WTC11 (cell line): ENCODE measurements at places on chromosomes 4 and X.

DNA sequence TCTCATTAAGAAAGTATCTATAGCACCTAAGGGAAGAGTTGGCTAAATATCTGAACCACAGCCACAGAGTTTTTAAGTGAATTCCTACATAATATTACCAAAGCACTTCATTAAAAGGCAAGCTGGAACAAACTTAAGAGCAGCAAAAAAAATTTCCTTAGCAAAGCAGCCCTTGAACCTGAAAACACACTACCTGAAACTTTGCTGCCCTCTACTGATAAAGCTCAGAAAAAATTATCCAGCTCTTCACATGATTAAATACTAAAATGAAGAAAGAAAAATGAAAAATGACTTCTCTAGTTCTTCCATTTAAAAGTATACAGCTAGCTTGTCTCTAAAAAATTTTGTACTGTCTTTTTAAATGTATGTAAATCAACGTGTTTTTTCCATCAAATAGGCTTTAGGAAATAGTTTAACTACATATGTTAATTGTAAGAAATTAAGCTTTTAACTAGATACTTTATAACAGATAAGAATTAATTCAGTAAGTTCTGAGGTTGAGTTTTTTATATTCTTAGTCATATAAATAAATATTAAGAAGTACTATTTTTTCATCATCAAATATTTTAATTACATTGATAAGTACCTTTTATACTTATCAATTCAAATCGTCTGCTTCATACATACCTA, 156.1 kb downstream of the STPG2 start:
- no peak for DNase-seq

DNA sequence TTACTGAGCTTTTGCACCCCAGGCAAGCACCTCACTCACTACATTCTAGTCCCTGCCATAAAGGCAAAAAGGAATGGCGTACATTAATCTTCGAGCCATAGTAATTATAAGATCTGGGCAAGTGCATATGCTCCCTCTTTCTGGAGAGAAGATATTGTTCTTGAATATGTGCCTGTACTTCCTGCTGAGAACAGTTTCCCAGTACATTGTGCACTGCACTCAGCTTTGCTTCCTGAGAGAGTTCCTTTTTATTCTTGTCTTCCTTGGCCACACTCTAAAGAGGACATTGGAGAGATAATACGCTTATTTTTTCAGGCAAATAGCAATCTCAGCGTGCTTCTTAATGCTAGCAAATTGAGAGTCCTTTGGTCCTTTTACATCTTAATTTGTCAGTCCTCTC, 909.0 kb upstream of the PCDH10 start:
- no peak for DNase-seq

GRCh38 chr4:142776026-142776425, 70.1 kb downstream of the INPP4B start:
- DNase-seq: no peak

GRCh38 chrX:137032341-137032694, 1.5 kb downstream of the GPR101 start:
- DNase-seq: no peak

GRCh38 chr4:175807547-175807946, 4.5 kb downstream of the GPM6A start:
- no peak for DNase-seq

DNA sequence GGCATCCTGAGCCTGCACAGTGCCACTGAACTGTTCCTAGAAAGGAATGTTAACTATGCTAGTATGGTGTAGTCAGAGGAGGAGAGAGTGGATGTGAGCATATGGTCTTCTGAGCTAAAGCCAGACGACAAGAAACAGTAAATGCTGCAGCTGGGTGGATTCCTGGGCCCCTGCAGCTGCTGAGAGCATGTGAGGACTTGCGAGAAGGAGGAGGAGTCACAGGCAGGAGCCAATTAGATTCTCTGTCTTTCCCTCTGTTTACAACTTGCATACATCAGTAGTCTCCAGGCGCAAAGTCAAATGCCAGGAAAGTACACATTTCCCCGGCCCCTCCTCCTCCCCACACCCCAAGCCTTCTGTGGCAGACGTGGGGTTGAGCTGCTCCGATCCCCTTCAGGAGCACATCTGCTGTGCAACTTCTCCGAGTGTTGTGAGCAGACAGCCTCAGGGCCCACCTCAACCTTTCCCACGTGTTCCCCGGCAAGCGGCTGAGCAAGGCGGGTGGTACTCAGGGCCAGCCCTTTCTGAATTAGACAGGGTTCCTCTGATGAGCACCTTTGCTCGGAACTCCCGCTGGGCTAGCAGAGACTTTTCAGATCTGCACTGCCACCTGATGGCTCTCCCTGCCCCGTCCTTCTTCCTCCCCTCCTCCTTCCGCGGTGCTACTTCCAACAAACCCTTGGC, 108.7 kb upstream of the ATP6AP2 start:
- peak; percentile 32 for DNase-seq

- DNase-seq: no peak
Measured at GRCh38 chrX:24672701-24673190, 21.0 kb upstream of the POLA1 start.

- peak; percentile 15 for DNase-seq
Measured at GRCh38 chrX:135923353-135923752, 29.8 kb downstream of the SAGE1 start.

DNA sequence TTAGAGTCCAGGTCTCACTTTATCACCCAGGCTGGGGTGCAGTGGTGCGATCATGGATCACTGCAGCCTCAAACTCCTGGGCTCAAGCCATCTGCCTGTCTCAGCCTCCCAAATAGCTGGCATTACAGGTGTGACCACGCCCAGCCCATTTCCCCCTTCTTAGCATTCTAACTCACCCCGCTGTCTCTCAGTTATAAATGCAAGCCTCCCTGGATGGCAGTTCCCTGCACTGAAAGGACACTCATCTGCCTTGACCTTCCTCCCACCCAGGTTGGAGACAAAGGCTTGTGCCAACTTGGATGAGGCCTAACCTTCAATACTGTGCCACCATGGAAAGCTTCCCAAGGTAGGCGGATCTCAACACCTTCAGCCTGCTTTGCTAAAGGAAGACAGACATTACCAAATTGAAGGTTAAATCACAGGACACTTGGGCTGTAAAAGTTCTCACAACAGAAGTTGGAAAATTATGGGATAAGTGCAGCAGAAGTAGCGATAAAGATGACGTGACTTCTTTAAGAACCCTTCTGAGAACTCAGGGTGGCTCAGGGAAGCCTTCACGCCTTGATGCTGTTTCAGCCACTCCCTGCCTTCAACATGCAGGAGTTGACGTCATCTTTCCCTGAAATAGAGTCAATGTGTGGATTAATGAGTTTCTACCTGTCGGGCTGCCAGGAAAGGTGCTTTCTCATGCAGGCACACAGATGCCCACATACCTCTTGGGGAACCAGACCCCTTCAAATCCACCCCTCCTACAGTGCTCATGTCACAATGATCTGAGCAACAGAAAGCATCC, 10.6 kb upstream of the GPM6B start:
- DNase-seq: no peak

DNA sequence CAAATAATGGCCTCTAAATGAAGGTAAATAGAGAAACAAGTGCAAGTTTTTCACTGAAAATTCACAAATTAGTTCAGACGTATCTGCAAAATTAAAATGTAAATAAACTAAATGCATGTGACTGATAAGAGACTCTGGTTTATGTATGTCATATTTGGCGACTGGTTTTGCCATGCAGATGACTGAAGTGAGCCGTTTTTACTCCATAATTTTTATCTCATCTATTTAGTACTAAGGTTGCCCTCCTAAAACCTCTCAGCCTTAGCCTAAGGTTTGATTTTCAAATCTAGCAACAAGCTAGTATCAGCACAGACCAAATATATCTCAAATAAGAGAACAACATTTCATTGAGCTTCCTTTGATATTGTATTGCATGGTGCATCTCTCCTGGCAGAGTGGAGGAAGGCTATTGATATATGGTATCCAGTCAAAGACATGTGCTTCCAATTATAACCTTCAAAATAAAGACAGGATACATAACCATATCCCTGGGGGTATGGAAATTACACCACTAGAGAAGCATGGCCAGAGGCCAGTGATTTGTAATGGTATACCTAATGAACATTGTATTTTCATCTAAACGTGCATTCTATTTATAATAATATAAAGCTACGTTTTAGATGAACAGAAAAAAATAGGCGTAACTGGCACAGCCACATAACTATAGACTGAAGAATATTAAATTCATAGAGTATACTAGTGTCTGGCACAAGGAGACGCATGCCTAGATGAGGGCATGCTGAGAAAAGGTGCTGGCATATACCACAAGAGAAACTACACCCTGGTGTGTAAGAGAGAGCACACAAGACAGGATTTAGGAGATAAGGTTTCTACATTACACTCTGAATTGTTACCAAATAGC, 392.6 kb upstream of the INTU start:
- DNase-seq: no peak

DNA sequence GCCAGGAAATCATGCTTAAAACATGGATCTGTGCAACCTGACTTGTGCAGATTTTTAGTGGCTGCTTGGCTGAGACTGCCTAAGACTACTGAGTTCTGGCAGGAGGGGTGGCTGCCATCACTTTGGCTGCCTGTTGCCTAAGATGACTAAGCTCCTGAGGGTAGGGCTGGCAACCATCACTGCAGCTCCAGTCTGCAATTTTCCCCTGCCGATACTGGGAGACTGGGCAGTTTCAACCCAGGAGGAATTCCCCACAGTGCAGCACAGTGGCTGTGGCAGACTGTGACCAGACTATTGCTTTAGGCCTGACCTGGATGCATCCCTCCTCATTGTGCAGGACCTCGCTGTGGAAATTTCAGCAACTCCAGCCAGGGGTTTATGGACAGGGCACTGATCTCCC, 544.9 kb downstream of the ANKRD50 start:
- DNase-seq: no peak

- no peak for DNase-seq
Measured at GRCh38 chrX:86149119-86149518, 868 bp downstream of the DACH2 start.

- DNase-seq: peak; percentile 10
Measured at GRCh38 chr4:144754562-144755410, 108.8 kb downstream of the HHIP start.

DNA sequence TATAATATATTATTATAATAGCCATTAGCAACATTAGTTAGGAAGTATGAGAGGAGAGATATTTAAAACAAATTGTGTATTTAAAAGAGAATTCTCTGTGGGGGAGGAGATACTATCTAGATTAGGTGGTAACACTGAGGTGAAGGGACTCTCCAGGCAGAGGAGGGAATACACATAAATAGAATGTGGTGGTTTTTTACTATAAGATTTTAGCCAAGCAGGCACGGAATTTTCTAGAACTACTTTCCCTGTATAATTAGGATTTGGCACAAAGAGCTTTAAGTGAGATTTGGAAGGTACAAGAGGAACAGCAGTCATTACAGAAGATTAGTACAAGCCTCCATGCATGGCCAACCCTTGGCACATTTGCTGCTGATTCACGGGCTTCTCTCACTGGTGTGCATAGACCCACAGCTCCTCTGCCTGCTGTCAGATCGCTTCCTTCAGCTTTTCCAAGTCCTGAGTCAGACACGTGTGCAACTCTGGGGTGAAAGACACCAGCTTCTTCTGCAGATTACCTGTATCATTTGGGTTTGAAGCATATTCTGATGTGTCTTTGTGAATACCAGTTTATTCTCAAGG, 685.5 kb downstream of the KCTD8 start:
- no peak for DNase-seq

DNA sequence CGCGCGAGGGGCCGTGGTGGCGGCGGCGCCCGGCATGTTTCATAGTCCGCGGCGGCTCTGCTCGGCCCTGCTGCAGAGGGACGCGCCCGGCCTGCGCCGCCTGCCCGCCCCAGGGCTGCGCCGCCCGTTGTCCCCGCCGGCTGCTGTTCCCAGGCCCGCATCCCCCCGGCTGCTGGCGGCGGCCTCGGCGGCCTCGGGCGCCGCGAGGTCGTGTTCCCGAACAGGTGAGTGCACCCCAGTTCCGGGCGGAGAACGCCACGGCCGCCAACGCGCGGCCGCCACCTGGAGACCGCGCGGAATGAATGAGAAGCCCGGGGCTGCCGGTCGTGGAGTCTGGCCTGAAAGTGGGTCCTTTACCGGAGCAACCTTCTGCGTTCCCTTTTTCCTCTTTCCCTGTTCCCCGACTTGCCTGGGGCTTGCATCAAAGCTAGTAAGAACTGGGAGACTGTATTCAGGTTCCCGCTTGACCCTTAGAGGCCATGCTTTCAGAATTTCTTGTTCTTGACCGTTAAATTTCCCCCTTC, 429 bp downstream of the NOCT start:
- no peak for DNase-seq

GRCh38 chrX:134604701-134605311, 53.5 kb downstream of the PLAC1 start:
- no peak for DNase-seq

- no peak for DNase-seq
Measured at GRCh38 chrX:23656684-23657083, 10.6 kb upstream of the PRDX4 start.

DNA sequence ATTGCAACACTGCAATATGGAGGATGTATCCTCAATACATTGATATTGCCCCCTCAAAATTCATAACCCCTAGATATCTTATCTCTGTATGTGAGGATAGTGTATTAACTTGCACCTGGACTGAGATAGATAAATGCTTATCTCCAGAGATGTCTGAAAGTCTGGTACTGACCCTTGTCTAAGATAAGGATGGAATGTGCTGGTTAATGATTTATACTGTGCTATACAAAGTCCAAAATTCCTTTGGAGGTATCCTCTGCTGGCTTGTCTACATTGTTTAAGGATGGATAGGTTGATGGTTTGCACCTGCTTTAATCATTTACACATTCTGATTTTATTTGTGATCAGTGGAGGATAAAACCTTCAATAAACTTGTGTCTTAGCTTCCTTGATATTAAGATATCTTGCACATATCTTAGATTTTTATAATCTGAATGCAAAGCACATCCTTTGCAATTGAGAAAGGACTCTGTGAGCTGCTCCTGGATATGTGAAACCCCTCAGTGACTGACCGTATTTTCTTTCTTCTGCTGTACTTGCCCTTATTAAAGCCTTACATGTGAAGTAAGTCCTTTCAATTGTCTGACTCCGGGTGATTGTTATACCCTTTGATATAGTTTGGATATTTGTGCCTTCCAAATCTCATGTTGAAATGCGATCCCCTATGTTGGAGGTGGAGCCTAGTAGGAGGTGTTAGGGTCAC, 430.3 kb upstream of the MAOA start:
- no peak for DNase-seq

DNA sequence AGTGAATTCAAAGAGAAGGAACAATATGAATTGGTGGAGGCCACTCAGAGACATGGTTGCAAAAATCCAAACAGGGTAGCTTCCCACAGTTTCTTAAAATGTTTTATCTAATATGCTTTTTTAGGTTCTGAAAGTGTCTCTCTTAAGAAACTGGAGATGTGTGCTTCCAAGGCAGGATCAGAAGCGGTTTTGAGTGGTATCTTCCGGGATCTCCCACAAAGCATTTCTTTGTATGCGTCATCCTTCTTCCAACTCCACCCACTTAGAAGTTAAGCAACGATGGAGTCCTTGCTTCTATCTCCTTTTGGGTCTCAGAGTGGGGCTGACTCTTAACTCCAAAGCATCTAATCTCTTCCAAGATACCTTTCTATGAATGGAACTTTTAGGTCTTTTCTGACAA, 196.7 kb downstream of the MID1 start:
- DNase-seq: no peak
